ENCODE measurements at places on chromosomes 6 and 20.
A peak's percentile ranks its signal among the peaks of the same experiment; 100 is the strongest.

- no peak for DNase-seq
Observed at GRCh38 chr6:166656230-166657151, 29.4 kb upstream of the RPS6KA2 start.

GRCh38 chr6:2684103-2684749 is 66.5 kb downstream of the MYLK4 start:
- DNase-seq: no peak

GRCh38 chr20:19009081-19009688 is 195.6 kb downstream of the SCP2D1 start:
- DNase-seq: no peak

DNA sequence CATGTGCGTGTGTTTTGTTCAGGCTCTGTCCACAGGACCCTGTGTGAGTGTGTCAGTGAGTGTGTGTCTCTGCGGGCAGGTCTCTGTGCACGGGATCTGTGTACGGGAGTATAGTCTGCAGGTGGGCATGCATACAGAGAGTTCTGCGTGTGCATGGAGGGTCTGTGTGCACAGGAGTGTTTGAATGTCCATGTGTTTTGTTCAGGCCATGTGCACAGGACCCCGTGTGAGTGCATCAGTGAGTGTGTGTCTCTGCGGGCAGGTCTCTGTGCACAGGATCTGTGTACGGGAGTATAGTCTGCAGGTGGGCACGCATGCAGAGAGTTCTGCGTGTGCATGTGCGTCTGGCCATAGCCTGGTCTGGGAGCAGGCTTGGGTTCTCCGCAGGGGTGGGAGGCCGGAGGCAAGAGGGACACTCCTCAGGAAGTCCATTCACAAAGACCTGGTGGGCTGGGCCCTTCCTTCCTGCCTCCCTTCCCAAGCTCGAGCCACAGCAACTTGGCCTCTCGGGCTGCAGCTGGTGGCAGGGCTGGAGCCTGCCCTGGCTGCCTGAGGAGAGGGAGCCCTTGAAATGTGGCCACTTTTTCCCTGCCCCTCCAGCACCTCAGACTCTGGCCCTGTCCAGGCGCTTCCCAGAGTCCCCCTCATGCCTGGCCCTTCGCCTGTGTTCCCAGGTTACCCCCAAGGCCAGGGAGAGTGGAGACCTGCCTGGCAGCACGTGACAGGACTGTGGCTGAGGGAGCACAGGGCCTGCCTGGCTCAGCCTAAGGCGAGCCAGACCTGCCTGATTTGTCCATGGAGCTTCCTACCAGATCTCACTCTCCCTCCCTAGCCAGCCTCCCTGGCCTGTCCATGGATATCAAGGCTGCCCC is 6.8 kb downstream of the HSPA12B start:
- DNase-seq: no peak

- no peak for DNase-seq
Observed at GRCh38 chr6:160190973-160191372, 67.6 kb downstream of the SLC22A2 start.

- DNase-seq: peak; percentile 75
Observed at GRCh38 chr6:27836783-27837624, 75.2 kb downstream of the OR2B2 start.

DNA sequence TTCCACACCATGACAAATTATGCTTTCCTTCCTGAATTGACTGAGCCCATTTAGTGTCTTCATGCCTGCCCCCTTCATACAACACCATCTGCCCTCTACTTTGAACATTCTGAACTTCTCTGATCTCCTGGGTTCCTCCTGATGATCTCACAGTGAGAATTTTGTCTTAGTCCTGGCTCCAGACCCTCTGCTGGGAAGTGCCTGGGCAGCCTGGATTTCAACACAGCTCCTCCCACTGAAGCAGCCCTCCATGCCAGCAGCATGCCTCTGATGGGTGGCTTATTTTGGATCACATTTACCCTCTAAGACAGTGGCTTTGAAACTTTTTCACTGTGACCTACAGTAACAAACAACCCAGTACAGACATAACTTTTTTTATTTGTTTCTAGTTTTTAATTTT is 41.5 kb downstream of the DSE start:
- DNase-seq: no peak

DNA sequence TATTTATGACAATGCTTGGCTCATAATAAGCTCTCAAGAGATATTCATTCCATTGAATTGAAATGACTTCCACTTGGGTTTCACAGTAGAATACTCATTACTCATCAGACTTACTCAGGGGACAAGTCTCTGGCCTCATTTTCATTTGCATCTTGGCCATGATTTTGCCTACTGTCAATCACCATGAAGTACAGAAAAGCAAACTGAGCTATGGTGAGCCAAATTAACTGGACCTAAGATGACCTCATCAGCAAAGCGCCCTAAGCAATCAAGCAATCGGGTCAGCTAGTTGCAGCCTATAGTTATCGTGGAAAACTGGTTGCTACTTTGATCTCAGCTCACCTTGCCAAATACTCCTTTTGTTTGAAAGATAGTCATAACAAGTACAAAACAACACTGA is 494.7 kb upstream of the SLC35B3 start:
- DNase-seq: no peak

- no peak for DNase-seq
Observed at GRCh38 chr6:39312912-39313525, 1.2 kb downstream of the KCNK17 start.

DNA sequence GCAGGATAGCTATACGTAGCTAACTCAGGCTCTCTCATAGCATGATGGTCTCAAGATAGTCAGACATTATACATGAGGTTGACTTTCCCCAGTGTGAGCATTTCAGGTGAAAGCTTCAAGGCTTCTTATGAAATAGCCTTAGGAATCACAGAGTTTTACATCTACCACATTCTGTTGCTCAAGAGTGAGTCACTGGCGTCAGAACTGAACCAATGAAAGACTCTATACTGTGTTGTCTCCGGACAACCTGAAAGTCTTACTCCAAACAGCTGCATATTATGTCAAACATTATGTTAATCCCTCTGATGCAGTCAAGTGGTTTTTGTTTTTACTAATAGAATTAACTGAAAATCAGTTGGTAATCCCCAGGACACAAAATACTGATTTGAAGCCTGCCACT is 79.8 kb upstream of the TRDN start:
- DNase-seq: no peak

DNA sequence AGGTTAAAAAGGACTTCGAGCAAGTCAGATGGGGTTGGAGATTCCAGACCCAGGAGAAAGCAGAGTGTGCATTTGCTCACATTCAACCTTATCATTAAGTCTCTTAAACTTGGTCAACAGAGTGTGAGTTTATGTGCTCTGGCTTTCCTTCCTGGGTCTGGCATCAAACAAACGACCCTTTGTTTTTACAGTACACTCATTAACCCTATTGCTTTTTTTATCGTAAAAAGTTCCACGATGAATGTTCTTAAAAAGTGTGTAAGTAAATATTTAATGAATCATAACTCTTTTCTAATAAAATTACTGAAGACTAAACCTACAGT is 2.5 kb downstream of the FYN start:
- DNase-seq: no peak

- DNase-seq: no peak
Observed at GRCh38 chr6:169366258-169366901, 112.7 kb upstream of the THBS2 start.

- DNase-seq: no peak
Observed at GRCh38 chr6:168121303-168121665, 42.3 kb upstream of the FRMD1 start.

- peak; percentile 41 for DNase-seq
Observed at GRCh38 chr6:90719321-90720195, 132.7 kb upstream of the MAP3K7 start.

DNA sequence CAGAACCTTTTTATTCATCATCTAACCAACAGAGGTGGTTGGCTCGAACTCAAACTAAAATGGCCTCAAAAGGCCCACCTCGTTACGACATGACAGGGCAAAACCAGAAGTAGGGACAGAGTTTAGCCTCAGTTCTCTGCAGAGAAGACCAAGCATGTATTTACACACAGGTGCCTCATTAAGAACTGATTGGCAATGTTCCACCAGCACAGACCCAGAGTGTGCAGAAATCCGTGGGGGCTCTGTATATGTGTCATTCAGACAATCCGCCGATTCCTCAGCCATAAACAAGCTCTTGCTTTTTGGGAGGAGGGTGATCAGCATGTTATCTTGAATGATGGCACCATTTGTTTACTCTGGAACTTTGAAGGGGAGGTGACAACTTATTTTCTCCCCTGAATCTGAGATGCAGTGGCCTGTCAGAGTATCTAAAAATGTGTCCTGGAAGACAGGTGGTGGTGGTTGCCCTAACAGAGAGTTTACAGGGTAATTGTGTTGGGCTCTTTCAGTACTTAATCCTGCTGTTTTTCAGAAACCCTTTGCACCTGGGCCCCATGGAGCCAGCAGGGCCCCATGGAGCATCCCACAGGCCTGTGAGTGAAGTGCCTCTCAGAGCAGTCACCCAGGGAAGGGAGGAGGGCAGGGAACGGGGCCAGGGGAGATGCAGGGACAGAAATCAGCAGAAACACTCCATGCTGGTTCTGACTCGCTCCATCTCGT is 29.1 kb upstream of the C20orf203 start:
- DNase-seq: no peak

DNA sequence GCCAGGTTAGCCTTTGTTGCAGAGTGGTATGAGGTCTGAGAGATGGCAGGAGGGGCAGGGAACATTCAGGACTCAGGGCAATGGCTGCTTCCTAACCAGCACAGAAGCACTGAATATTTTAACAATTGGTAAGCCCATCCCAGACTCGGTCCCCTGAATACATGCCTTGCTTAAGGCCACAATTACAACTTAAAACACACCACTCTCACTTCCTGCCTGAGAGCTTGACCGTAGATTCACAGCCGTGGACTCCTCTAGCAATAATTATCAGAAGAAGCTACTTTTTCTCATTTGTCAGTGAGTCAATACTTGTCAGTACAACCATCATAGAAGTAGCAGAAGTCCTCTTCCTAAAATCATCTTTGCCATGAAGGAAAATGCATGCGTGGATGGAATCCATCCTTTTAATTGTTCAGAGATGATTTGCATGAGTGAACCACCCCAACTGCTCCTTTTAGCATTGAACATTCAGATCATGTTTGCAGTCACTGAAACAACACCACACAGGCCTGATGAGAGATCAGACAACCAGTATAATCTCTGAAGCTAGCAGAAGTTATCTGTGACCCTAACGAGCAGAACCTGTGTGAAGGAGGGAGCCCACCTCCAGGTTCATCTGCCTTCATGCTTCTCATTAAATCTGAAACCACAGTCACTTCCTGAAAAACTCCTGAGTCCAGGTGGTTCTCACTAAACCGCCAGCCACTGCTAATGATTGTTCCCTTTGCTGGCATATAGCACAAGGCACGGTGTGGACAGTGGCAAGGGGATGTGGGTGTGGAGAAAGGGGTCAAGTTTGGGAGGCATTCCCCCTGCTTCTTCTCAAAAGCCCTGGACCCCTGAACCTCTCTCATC is 333.9 kb upstream of the CNR1 start:
- DNase-seq: no peak

DNA sequence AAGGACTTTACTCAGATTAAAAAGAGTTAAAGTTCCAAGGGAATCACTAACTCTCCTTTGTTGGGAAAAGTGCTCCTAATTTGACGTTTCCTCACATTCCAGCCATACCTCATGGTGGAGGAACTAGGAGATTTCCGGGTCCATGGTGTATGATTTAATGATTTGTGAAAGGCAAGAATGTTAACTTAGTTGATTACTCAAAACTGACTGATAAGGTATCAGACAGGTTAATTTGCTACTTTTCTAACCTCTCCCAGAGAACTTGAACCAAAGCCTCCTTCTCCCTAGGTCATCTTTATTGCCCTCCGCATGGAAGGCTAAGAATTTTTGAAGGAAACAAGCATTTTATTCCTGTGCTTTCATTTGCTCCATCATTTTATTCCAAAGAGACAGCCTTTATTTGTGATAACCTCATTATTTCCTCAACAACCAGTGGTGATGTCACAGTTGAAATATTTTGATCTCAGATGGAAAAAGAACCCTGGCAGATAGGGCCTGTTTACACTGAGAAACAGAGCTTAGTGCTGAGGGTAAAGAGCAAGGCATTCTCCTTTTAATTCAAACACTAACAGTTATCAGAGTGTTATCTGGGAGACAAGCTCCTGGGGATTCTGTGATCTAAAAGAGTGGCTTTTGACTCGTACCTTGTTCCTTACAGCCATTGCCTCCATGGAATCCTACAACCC is 57.4 kb upstream of the BMP2 start:
- no peak for DNase-seq

DNA sequence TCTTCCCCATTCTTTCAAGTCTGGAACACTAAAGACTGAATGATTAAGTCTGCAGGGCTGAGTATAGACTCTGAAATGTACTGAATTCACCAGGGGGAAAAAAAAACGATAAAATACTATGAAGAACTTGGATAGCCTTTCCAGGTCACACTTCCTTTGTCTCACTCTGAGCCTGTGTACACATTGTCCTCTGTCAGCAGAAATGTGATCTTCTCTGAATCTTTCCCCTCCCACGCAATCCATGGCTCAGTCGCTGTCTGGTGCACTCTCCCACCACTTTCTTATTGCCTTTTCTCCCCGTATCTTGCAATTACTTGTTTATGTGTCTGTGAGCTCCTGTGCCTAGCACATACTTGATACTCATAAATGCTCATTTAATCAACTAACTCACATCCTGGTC is 212.6 kb upstream of the RSPO3 start:
- no peak for DNase-seq

GRCh38 chr6:52161689-52162438 is 24.3 kb upstream of the IL17A start:
- DNase-seq: peak; percentile 48

GRCh38 chr6:14910692-14911547 is 334.9 kb upstream of the JARID2 start:
- DNase-seq: no peak
